H1 (cell line): ENCODE measurements at places on chromosomes 12 and 14. TPM values are rescaled to one million over a fixed set of nuclear protein-coding genes. Genes with fewer than 3 reads are reported as not detected.
A peak's percentile ranks its signal among the peaks of the same experiment; 100 is the strongest.

- DNase-seq: no peak
These were observed 146.3 kb upstream of the CNOT2 start for GRCh38 chr12:70096759-70097410.

DNA sequence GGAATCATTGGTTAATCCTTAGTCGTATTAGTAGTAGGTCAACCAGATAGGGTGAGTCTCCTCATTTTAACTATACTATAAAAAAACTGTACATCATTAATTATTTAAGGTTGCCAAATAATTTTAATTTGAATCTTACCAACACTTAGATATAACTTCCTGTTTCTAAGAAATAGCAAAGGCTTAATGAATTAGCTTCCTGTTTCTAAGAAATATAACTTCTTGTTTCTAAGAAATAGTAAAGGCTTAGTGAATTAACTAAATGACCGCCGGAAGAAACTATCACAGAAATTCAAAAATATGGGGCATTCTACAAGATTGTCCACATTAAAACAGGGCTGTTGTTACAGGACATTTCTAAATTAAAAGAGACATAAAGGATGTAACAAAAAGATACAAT, 392.9 kb upstream of the FOXG1 start:
- DNase-seq: no peak

- peak; percentile 60 for DNase-seq
These were observed 991.4 kb downstream of the NRXN3 start for GRCh38 chr14:79161571-79161970.

DNA sequence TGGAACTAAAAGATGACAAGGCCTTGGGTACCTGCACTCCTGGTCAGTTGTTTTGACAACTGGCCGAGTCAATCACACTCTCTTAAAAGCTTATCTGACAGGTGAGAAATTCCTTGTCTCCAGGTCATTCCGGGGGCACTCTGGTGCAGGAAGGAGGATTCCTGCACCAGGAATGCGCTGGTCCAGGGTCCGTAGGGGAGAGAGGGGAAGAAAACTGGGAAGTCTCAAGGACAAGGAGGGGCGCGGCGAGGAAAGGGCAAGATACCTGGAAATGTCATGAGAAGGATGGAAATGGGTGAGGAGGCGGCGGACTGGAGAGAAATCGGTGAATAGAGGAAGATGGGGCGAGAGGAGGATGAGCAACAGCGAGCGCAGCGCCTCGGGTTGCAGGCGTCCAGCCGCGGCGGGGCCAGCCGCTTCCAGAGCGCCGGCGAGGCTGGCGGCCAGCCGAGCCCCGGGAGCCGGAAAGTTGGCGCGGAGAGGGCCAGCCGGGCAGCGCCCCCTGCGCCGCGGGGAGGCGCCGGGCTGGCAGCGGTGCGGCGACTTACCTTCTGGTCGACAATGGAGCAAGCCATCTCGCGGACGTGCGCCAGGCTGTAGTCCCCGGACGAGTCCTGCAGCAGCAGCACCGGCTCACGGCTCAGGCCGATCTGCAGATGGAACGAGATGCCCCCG, 809 bp downstream of the PRKD1 start:
- DNase-seq: peak; percentile 70

DNA sequence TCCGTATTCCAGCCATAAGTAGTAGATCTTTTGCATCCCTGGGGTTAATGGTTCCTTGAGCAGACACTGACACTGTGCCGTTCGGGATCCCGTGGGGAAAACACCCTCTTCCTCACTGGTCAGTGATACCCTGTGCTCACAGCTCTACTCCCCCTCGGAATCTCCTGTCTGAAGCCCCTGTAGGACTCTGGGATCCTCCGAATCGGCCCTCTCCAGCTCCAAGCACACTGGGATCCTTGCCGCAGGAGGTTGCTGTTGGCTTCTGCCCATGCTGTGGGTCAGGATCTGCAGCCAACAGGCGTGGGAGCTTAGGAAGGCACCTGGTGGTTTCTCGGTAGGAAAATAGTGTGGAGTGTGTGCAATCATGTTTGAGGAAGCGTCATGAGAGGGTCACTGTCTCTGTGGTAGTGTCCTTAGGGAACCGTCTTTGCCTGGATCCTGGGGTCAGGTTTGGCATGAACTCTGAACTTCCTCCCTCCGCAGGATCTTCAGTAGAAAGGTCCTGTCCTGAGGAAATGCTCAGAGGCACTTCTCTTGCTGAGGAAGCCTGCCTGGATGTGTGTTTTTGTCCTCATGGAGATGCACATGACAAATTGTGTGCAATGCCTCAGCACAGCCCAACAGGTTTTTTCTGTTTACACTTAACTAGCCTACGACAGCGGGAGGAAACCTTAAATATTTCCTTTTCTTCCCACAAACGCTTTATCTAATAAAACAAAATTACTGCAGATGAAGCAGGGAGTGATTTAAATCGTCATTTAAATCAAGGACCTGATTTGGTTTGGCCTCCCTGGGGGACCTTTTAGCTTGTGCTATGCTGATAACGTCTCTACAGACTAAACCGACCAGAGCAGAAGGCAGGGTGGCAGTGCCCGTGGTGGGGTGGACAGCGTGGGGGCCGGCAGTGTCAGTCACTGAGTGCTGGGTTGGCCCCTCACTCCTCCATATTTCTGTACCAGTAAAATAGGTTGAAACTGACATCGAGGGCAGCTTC, 18.7 kb downstream of the FBXL14 start:
- DNase-seq: no peak

- DNase-seq: no peak
These were observed 44.3 kb upstream of the KTN1 start for GRCh38 chr14:55535516-55536203.

GRCh38 chr12:12474471-12474928, 88.2 kb downstream of the DUSP16 start:
- peak; percentile 30 for DNase-seq

DNA sequence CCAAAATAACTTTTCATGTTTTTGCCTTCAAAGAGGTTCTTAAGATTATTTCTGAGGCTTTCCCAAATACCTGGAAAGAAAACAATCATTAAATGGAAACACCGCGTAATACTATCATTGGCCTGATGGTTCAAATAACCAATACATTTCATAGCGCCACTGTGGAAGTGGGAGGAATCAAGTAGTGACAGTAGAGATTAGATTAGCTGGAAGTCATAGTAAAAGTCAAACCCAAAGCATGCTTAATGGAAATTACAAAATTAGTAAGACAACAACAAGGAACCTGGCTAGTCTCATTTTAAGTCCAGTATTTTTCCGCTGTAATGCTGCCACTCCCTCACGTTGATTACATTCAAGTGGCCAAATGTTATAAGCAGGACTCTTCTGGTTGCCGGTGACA, 41.5 kb upstream of the PLEKHG7 start:
- no peak for DNase-seq

GRCh38 chr12:74119811-74120362, 417.7 kb upstream of the ATXN7L3B start:
- DNase-seq: no peak

DNA sequence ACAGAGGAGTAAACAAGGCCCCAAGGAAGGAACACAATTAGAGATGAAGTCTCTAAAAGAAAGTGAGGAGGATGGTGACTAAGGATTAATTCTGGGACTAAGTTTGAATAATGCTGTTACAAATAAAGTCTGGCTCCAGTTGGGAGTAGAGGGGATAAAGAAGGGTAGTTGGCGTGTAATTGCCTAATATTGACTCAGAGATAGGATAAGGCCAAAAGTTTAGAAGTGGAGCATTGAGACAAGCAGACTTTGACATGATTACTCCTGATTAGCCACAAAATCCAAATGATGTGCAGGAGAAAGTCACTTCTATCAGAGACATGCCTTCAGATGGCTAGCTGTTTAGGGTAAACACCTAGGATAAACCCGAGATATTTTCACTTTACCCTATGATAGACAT, 108.4 kb downstream of the PLCZ1 start:
- no peak for DNase-seq

DNA sequence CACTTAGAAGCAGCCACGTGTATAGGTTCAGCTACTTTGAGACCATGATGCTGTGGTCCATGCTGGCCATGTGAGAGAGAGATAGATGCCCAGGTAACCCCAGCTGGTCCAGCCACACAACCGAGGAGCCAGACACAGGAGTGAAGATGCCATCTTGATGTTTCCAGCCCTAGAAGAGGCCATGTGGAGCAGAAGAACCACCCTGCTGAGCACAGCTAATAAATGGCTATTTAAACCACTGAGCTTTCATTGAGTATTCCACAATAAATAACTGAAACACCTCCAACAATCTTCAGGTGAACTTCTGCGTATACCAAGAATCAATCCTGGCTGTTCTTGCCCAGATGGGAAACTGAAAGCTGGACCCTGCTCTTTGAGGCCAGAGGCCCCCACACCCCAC, 84.0 kb upstream of the GSC start:
- no peak for DNase-seq

GRCh38 chr12:102869571-102869970, 47.5 kb downstream of the PAH start:
- DNase-seq: no peak

DNA sequence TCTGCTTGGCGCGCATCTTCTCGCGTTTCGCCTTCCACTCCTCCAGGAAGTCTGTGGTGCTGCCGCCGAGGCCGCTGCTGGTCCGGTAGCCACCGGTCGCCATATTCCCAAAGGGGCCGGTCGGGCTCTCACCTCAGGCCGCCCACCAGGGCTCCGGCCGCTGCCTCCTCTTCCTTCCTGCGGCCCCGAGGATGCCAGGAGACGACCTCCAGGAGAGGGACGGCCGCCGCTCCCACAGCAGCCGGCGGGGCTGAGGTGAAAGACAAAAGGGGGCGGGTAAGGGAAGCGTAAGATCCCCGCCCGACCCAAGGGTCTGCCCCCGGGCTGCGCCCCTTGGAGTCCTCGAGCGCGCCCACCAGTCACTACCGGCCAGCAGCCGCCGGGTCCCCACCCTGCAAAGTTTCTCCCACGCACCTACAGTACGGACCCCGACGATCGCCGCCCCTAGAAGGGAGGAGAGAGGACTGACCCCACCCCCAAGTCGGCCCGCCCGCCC, 574 bp downstream of the PAWR start:
- DNase-seq: peak; percentile 81

- DNase-seq: no peak
These were observed 451.8 kb upstream of the TBX3 start for GRCh38 chr12:115135800-115136211.

DNA sequence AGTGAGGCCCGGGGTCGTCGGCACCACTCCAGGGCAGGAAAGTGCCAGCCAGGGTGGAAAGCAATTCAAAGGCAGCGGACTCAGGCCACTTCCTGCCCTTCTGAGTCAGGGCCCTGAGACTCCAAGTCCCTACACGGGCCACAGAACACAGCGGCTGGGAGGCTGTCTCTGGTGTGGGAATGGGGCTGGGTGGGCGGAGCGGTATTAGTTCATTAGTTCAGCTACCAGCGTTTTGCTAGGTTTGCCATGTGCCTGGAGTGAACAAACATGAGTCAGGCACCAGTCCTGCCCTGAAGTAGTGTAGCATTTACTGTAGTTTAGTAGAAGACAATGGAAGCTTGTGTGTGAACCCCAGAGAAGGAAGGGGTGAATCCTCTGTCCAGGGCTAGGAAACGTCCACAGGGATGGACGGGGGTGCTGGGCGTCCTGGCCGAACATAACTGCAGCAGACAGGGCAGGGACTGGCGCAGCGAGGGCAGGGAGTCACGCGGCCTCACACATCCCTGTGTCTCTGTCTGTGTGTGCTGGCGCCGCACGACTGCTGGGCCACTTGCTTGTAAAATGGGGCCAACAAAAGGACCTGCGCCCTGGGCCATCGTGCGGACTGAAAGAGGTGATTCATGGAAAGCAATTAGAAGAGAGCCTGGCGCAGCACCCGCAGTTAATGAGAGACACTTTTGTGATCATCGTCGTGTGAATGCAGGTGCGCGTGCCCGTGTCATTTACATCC, 186.4 kb upstream of the PRMT8 start:
- no peak for DNase-seq

DNA sequence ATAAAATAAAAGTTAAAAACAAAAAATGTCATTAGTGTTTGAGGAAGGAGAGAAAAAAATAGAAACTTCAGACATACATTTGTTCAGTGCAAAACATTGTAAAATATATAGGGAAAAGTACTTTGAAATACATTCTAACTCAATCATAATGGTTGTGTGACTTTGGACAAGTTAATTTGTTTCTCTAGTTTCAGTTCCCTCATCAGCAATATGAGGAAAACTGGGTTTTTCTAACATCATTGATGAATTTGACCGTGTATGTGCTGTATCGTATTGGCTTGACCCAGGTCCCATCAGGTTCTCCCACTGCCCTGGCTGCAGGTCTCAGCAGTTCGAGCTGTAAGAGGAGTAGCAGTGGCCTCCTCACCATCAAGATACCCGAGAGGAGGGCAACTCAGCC, 173.9 kb upstream of the ATF7IP start:
- no peak for DNase-seq

- DNase-seq: no peak
These were observed 36.2 kb downstream of the GNPTAB start for GRCh38 chr12:101794574-101794973.

GRCh38 chr14:93984987-93985410, 8.6 kb upstream of the ASB2 start:
- no peak for DNase-seq

- DNase-seq: peak; percentile 73
These were observed 545 bp downstream of the SMARCC2 start for GRCh38 chr12:56188778-56189098.

DNA sequence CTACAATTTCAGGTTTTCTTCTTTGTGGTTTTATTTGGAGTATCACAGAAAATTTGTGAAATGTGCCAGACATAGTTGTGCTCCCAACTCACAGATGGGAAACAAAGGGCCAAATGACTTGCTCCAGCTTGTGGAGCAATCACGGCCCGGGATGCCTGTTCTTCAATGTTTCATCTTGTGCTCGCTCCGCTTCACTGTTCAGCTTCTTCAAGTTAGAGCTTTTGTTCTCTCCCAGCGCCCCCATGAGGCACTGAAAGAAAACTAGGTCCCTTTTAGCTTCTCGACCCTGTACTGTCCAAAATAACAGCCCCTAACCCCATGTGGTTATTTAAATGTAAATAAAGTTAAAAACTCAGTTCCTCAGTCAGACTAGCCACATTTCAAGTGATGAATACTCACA, 187.9 kb upstream of the STXBP6 start:
- peak; percentile 7 for DNase-seq

PELI2 gene
- total RNA-seq: 25.7 and 28.8 TPM in 2 replicates

FBLN5 gene
- 3.5 and 4.2 TPM in 2 replicates for total RNA-seq

CACNA1C gene
- total RNA-seq: 1.3 and 1.9 TPM in 2 replicates

COX8C gene
- total RNA-seq: not detected in 2 replicates

ADAM21 gene
- not detected in 2 replicates for total RNA-seq

SLC7A7 gene
- 5.8 and 6.3 TPM in 2 replicates for total RNA-seq

NAV3 gene
- total RNA-seq: 5.0 and 5.7 TPM in 2 replicates

ZNF705A gene
- not detected in 2 replicates for total RNA-seq

TAOK3 gene
- 9.2 and 9.3 TPM in 2 replicates for total RNA-seq

DBX2 gene
- total RNA-seq: not detected in 2 replicates

SLCO1C1 gene
- total RNA-seq: 0.55 and 0.74 TPM in 2 replicates
